PC-9 (cell line): ENCODE measurements at places on chromosomes 4 and X.

GRCh38 chr4:91887926-91888325, 415.8 kb upstream of the GRID2 start:
- no peak for DNase-seq

GRCh38 chr4:184282895-184283654, 65.4 kb upstream of the ENPP6 start:
- DNase-seq, result no peak

- DNase-seq, result no peak
Measured at GRCh38 chr4:105158837-105159236, 12.2 kb downstream of the TET2 start.

DNA sequence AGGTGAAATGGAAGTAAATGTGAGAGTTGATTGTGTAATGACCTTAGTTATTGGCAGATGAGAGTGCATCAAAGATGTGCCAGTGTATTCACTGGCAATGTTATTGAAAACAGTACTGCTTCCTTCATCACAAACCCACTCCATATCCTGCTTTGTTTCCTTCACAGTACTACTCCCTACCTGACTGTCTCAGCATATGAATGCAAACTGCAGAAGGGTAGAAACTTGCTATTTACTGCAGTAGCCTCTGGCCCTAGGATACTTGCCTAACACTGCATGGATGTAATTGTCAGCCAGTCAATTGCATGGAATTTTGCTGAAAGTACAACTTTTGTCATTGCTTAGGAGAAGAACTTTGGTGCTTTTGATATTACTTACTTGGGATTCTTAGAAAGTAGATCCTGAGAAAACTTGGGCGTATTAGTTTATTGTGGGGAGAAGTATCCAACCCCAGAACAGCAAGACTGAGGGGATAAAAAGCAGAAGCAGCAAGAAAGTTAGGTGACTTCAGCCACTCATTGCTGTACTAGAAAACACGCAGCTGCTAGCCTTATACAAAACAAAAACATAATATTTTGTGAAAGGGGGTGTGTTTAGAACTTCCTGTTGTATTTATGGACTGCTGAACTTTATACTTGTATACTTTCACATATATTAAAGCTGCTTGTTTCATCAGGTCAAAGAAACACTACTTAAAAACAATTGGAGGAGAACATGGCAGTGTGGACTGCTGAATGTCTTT, 219.0 kb downstream of the CCNG2 start:
- DNase-seq, result no peak

- DNase-seq, result peak; percentile 36
Measured at GRCh38 chrX:134948333-134949241, 42.2 kb upstream of the SMIM10 start.

GRCh38 chr4:137754652-137755471, 222.6 kb upstream of the PCDH18 start:
- peak; percentile 35 for DNase-seq

- DNase-seq, result no peak
Measured at GRCh38 chr4:122503214-122503613, 46.7 kb upstream of the IL2 start.

DNA sequence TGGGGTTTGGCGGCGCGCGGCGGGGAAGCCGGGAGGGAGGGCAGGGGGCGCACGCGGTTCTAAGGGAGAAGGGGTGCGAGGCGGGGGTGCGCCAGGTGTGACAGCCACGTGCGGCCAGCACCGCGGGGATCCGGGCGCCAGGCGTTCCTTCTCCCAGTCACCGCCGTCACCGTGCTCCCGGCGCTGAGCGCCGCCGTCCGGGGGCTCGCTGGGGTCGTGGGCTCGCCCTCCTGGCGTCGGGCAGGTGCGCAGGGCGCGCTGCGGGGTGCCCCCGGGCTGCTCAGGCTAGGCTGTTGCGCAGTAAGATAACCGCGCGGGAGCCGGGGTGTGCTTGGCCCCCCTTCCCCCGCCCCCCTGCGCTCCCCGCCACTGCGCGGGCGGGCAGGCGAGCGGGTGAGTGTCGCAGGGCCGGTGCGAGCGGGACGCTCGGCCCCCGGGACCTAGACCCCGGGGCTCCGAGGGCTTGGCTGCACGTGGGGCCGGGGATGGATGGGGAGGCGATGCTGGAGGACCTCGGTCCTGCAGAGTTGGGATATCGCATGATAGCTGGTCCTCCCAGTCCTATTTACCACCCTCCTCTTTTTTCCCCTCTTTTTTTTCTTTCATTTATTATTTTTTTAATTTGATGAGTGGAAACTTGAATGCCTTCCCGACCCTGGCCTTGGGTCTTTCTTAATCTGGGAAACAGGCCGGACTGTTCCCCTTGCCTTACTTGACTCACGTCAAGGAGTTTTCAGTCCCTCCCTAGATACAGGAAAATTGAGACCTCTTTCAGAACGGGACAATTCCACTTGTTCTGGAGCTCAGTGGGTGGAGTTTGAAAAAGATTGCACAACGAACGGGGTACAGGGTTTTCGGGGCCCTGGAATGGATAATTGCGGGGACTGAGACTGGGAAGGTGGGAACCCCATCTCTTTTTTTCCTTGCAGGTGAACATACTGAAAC, 797 bp downstream of the TXLNG start:
- peak; percentile 11 for DNase-seq

DNA sequence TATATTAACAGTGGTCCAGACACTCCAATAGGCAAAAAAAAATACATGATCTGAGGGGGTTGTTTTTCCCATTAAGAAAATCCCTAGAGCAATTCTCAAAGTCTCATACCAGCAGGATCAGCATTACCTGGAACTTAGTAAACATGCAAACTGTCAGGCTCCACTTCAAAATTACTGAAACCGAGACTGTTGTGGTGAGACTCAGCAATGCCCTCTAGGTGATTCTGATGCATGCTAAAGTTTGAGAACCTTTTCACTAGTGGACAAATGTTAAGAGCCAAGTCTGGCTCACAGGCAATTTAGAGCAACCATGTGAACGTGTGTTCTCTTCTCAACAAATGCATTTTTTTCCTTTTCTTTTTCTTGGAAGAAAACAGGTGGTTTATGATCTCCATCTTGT, 30.2 kb downstream of the NEK1 start:
- DNase-seq, result no peak

GRCh38 chr4:8163436-8164193, 5.0 kb upstream of the ABLIM2 start:
- no peak for DNase-seq

DNA sequence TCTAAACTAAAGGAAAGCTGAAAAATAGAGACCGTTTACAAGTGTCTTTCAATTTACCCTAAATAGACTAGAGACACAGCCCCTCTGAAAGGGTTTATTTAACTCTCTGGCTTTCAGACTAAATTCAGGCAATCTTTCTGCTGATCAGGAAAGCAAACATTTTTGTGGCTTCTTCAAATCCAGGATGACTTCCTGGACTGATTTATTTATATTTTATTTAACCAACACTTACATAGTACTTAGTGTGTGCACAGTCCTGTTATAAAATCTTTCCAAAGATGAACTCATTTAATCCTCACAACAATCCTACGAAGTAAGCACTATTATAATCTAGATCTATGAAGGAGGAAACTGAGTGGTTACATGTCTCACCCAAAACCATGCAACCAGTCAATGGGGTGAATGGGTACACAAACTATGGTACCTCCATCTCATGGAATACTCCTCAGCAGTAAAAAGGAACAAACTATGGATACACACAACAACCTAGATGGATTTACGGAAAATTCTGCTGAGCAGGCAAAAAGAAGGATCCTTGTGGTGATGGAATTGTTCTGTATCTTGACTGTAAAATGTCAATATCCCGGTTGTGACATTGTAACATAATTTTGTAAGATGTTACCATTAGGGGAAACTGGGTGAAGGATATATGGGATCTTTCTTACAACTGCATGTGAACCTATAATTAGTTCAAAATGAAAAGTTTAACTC, 64.1 kb upstream of the MAMLD1 start:
- DNase-seq, result no peak

GRCh38 chr4:124684301-124684700, 28.2 kb downstream of the ANKRD50 start:
- DNase-seq, result no peak

DNA sequence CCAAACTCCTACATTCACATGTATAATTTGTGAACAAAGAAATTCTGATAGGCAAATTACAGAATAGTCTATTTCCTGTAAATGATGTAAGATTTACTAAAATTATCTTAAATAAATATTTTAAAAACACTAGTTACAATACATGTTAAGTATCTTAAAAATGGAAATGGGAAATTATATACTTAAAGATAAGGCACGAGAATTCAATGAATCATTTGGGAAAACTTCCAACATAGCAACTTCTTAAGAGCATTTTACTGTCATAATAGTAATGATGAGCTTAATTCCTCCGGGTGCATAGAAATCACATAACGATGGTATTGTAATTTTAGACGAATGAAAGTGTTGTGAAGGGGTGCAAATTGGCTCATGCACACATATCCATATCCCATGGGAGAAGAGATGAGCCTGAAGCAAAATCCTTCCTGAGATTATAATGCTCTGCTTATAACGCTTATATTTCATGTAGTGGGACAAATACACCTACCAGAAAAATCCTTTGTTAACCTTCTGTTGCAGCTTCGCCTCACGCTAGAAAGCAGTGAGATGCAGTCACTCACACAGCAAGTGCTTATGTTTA, 873.5 kb downstream of the PDHA2 start:
- DNase-seq, result no peak

DNA sequence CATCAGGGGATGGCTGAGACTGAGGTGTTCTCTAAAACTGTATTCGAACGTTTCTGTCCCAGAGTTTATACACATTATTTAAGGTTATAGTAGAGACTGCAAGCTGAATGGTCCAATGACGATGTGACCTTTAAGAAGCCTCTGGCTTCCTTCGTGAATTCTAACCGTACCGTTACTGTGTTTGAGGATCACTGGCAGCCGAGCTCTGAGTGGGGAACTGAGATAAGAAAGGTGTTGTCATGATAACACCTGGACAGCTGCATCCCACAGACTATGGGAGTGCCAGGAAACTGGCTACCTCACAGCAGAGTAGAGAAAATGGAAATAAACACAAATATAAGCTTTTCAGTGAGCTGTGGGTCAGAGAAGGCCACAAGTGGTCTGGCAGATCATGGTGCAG, 59.0 kb downstream of the HMGB2 start:
- DNase-seq, result no peak

- peak; percentile 96 for DNase-seq
Measured at GRCh38 chrX:101097546-101098453, at the start of gene CENPI. Gene CENPI (plus strand): TSS chrX:101098204. CDS start chrX:101101071, 2,867 bp downstream.

DNA sequence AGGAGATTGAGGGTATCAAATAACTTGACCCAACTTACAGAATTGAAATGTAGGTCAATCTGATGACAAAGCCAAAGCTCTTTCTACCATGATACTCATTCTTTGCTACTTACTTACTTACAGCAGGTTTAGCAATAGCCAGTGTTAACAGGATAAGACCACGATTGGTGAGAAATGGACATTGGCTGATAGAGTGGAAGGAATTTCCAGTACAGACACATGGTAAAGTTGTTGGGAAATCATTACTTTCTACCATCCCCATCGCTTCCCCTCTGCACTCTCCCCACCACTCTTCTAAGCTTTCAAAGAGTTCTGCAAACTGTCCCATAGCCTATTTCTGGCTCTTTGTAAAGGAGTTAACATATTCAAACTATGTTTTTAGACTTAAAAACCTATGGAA, 119.7 kb downstream of the CHRNA9 start:
- no peak for DNase-seq

DNA sequence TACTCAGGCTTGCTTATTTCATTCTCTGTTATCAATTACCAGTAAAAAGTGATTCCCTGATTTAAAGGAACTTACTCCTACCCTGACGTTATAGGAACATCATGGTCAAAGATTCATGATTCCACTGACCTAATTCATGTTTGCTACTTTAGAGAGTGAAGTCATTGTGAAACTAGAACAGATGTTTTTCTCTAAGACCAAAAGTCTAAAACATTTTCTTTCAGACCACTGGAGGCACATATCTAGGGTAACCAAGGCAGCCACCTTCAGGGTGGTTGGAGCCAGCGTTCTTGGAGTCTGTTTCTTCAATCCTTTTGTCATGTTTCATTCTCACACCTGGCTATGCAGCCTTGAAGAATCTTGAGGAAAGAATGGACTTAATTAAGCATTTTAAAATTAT, 77.8 kb downstream of the GALNTL6 start:
- DNase-seq, result no peak

DNA sequence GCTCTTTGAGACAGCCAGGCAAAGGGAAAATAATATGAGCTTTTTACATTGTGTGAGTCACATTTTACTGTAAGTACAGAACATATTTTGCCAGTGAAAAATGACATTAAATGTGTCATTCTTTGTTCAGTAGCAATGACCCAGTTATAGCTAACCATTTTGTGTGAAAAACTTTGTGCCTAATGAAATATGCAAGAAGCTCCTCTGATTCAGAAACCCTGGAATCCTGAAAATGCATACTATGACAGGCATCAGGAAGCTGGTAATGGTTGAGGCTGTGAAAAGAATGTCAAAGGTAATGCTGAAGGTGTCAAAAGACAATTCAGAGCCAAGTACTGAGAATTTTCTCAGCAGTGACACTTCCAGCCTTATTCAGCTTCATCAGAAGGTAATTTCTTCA, 549.5 kb upstream of the SMIM31 start:
- DNase-seq, result peak; percentile 93

GRCh38 chr4:88060431-88060830, 53.0 kb downstream of the PKD2 start:
- no peak for DNase-seq

DNA sequence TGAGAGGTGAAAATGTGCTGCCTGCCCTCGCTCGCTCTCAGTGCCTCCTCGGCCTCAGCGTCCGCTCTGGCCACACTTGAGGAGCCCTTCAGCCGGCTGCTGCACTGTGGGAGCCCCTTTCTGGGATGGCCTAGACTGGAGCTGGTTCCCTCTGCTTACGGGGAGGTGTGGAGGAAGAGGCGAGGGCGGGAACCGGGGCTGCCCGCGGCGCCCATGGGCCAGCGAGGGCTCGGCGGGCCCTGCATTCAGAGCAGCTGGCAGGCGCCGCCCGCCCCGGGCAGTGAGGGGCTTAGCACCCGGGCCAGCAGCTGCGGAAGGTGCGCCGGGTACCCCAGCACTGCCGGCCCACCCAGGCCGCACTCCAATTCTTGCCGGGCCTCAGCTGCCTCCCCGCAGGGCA, 39.6 kb downstream of the TRIML1 start:
- no peak for DNase-seq

GRCh38 chrX:12657881-12658280, 133.3 kb upstream of the PRPS2 start:
- DNase-seq, result no peak

DNA sequence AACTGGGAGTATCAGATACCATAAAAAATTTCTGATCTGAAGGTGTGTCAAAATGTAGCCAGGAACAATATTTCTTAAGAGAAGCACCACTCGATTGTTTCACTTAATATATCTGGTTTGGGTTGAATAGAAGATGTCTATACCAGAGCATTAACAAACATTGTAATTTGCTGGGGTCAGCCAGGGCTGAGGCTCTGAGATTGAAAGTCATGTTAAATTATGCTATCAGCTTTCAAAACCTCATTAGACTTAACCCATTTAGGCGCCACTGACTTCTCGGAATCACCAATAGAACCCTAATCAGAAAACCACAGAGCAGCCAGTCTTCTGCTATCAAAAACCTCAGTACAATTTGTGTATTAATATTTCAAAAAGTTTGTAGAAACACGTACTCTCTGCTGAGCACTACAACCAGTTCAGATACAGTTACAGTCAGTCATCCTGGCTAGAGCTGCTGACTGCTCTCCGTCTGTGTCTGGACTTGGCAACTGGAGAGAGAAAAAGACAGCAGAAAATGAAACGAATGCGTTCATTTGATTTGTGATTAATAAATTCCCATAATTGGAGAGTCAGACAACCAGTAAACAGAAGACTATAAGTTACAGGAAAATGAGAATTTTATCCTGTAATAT, 848.6 kb upstream of the PABPC4L start:
- DNase-seq, result no peak

- peak; percentile 43 for DNase-seq
Measured at GRCh38 chrX:23694606-23695005, 27.3 kb downstream of the PRDX4 start.

GRCh38 chr4:83150653-83151330, 36.3 kb upstream of the PLAC8 start:
- DNase-seq, result peak; percentile 10
